Hematopoietic multipotent progenitor cell treated with erythropoietin and hydrocortisone succinate and interleukin-3 and kit ligand, for 4 days (in vitro differentiated cells): ENCODE measurements at places on chromosomes 6 and 20.

- DNase-seq, result no peak
These were observed 183.6 kb upstream of the QKI start for GRCh38 chr6:163230901-163231300.

GRCh38 chr20:53713328-53714056 is 119.9 kb upstream of the ZNF217 start:
- DNase-seq, result no peak

DNA sequence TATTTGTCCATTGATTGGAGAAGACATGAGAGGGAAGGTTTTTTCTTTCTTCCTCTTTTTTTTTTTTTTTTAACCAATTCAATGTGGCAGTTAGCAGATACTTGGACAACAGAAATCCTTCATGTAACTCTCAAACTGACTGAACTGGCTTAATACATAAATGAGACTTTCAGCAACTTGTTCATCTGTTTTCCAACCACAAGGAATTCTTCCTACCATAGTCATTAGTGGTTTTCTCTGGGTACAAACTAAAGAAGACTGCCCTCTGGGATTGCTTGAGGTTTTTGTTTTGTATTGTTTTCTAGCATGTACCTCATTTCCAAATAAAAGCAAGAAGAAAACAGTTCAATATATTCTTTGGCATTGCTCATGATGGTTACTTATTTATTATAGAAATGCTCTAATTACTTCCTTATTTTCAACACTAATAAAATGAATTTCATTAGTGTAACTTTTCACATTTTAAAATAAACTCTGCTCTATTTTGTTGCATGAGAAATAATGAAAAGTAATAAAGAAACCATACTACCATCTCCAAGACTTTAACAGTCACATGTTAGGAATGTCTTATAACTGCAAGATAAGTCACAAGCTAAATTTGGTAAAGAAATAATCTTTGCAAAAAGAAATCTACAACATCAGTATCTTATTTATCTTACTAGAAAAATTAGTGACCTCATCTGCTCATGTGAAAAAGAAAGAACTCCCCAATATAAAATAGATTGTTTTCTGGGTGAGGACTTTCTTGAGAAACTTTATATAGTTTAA is 52.0 kb downstream of the ME1 start:
- DNase-seq, result no peak

GRCh38 chr6:170441316-170441715 is 111.8 kb downstream of the PSMB1 start:
- no peak for DNase-seq

DNA sequence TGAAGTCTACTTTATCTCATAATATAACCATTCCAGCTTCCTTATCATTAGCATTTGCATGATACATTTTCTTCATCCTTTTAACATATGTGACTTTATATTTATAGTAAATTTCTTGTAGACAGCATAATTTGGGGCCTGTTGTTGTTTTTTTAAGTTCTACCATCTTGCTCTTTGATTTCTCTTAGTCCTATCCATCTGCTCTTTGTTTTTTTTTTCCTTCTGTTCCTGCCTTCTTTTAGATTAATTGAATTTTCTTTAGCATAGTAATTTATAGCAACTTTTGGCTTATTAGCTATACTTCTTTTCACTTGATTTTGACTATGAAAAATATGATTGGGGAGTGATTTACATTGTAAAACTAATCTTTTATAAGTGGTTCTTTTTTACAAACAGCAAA is 19.2 kb upstream of the FABP7 start:
- DNase-seq, result no peak

DNA sequence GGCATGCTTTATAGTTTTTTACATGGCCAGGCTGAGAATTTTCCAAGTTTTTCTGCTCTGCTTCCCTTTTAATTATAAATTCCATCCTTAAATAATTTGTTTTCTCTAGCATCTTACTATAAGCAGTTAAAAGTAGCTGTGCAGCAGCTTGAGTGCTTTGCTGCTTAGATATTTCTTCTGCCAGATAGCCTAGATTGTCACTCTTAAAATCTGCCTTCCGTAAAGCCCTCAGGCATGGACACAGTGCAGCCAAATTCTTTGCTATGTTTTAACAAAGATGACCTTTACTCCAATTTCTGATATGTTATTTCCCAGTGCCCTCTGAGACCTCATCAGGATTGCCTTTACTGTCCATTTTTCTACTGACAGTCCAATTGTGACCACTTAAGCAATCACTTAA is 92.6 kb upstream of the SGK1 start:
- no peak for DNase-seq

GRCh38 chr6:17225767-17226630 is 55.2 kb upstream of the RBM24 start:
- no peak for DNase-seq

DNA sequence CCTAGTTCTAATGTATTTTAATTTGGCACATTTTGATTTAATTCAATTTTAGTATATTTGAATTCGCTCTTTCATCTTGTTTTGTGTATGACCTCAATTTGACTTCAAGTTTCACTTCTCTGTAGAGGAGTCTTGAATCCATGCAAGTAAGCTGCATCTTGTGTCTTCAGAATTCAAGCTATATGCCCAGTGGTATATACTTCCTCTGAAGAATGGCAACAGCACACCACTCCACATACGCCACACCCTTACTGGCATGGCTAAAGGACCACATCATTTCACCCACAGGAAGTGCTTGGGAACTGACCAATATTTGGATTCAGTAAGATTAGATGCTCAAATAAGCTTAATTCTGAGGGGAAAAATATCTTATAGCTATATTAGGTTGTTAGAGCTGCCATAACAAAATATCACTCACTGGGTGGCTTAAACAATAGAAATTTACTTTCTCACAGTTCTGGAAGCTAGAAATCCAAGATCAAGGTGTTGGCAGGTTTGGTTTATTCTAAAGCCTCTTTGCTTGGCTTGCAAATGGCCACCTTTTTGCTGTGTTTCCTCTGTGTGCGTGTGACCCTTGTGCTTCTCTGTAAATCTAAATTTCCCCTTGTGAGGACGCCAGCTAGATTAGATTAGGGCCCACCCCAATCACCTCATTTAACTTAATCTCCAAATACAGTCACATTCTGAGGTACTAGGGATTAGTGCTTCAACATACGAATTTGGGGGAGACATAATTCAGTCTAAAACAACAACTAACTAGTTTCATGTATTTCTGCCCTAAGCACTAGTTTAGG is 2.8 kb upstream of the ASF1A start:
- DNase-seq, result peak; percentile 51

DNA sequence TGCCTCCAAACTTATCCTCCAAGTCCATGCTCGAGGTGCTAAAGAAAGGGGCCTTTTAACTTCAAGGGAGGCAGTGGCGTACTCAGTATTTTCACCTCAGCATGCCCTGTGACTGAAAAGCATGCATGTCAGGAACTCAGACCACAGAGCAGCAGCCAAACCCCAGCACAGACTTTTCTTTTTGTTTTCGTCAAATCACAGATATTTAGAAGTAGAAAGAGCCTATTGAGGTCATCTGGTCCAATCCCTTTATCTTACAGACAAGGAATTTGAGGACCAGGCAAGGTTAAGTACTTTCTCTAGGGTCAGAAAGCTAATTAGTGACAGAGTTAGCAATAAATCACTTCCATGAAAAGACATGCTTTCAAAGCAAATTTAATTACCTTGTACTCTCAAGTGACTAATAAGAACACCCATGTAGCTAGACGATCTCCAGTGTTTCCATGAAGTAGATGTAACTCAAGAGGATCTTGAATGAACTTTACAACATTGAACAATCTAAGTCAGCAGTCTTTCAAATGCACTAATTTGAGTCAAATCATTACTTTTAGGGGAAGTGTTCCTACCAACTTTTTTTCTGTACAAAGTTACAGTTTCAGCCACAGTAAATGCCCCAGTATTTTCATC is 35.9 kb downstream of the MOXD1 start:
- no peak for DNase-seq

DNA sequence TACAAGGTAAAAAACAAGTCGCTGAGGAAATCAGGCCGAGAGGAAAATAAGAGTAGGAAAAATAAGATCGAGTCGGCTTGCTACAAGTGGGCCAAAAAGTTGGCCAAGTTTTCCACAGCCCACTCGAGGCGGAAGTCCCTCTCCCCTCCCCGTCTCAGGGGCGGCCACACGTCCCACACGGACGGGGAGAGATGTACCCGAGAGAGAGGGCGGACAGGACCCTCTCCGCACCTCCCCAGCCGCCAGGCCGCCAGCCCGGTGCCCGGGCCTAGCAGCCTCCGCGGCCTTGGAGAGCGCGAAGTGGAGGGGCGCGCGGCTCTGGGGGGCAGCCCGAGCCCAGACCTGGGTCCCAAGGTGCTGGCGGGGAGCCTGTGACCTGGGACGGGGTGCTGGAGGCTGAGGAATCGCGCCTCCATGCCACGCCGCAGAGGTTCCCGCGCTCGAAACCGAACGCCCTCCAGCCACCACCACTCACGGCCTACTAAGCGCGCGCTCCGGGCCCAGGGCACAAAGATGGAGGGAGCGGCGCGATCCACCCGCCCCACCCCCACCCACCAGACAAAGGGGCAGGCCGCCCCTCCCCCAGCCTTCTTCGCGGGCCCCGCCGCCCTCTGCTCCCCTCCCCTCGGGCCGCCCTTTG is 1.9 kb upstream of the HMGA1 start:
- no peak for DNase-seq

- DNase-seq, result peak; percentile 85
These were observed 4.8 kb upstream of the SRSF12 start for GRCh38 chr6:89122625-89123024.

DNA sequence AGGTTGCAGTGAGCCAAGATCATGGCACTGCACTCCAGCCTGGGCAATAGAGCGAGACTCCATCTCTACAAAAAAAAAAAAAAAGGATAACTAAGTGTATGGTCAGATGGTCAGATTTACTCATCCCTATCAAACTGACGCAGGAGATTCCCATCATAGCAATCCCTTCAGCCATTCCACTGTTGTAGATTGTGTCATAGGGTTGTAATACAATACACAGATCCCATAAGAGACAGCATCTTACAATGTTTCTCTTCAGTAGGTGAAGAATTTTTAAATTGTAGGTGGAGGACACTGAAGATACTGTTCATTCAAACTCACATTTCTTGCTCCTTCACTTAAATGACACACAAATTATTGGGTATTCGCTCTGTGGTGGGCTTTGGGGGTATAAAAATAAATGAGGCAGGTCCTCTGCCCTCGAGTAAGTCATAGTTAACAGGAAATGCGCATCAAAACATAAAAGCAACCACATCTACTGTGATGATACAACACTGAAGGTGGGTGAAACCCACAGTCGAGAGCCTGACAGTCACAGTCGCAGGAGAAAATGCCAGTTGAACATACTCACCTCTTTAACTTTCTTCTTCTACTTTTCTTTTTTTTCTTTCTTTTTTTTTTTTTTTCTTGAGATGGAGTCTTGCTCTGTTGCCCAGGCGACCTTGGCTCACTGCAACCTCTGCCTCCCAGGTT is 205.5 kb downstream of the ZNF217 start:
- no peak for DNase-seq

DNA sequence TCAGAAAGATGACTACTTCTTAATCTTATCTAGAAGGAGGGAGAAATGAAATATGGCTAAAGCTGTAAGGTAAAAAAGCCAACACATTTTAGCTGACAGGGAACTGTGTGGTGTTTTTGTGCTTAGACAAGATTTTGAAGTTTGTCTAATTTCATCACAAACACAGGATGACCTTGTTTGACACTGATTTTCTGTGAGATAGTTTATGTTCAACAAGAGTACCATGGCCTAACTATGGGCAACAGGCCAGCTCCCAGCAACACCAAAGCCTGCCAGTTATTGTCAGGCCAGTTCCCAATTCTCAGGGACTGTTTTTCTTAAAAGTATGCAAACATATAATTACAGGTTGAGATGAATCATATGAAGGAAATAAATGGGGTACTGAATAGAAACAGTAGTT is 5.5 kb upstream of the ABCF1 start:
- DNase-seq, result no peak

GRCh38 chr6:145756170-145756662 is 20.9 kb upstream of the EPM2A start:
- DNase-seq, result peak; percentile 72
